Spleen (tissue), 13 donors: ENCODE measurements at places on chromosomes 5 and 9.

GRCh38 chr5:155434681-155435080, 421.1 kb downstream of the KIF4B start:
- peak overlapping the region; percentile 64 for H3K27ac ChIP-seq
- DNase-seq = no peak
- no peaks in the 10 kb centered on the region for H3K36me3 ChIP-seq
- H3K27me3 ChIP-seq = no peaks in the 10 kb centered on the region
- no peak overlapping the region for H3K4me3 ChIP-seq

DNA sequence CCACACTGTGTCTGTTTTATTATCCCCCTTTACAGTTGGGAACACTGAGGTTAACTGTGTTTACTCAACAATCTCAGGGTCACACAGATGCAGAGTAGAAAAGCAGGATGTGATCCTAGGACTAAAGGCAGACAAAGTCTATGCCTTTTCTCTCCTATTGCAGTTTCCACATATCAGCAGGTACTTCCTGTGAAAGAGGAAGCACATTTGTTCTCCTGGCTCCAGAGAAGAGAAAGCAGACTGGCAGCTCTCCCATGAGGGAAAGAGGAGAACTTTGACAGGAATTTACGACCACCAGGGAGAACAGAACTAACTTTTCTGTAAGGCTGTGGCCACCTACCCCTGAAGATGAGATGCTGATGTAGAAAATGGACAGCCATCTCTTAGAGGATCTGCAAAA, 84.2 kb upstream of the TNC start:
- peaks cover 22% of the 10 kb centered on the region for H3K4me1 ChIP-seq
- DNase-seq = no peak
- no peak overlapping the region for H3K4me3 ChIP-seq
- peak overlapping the region; percentile 35 for H3K27ac ChIP-seq
- H3K36me3 ChIP-seq = no peaks in the 10 kb centered on the region
- H3K27me3 ChIP-seq = no peaks in the 10 kb centered on the region

- no peaks in the 10 kb centered on the region for H3K27me3 ChIP-seq
- H3K4me1 ChIP-seq = peaks cover 72% of the 10 kb centered on the region
- DNase-seq = peak; percentile 61
- H3K27ac ChIP-seq = peak overlapping the region; percentile 76
Measured at GRCh38 chr9:113559834-113560800, 96.6 kb downstream of the RGS3 start.

- H3K36me3 ChIP-seq = peaks cover 21% of the 10 kb centered on the region
- no peak overlapping the region for H3K4me3 ChIP-seq
- peaks cover 100% of the 10 kb centered on the region for H3K4me1 ChIP-seq
- peak overlapping the region; percentile 93 for H3K27ac ChIP-seq
- peak; percentile 95 for DNase-seq
- H3K27me3 ChIP-seq = no peaks in the 10 kb centered on the region
Measured at GRCh38 chr5:132426525-132427138, 57.1 kb downstream of the SLC22A5 start.

DNA sequence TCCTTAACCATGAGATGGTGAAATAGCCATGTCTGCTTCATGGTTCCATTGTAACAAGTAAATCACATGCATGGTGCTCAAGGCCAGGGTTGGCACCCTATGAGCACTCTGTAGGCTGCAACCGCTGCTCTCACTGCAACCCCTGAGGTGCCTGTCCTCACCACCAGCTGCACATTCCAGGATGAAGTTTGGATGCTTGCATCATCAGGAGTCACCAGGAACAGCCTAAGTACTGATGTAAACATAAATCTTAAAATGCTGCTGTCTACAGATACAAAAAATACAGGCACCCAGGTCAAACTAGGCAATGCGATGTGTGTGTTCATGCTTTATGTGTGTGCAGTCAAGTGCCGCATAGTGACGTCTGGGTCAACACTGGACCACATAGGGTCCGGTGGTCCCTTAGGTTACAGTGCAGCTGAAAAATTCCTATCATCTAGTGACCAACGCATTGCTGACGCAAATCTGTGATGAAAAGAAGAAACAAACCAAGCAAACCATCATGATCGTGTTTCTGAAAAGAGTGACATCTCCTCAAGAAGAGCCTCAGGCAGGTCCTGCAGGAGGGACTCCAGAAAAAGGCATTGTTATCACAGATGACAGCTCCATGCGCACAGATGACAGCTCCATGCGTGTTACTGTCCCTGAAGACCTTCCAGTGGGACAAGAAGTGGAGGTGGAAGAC, 234.8 kb downstream of the AUH start:
- no peaks in the 10 kb centered on the region for H3K27me3 ChIP-seq
- DNase-seq = no peak
- H3K4me1 ChIP-seq = no peaks in the 10 kb centered on the region
- H3K27ac ChIP-seq = no peak overlapping the region
- H3K4me3 ChIP-seq = no peak overlapping the region

DNA sequence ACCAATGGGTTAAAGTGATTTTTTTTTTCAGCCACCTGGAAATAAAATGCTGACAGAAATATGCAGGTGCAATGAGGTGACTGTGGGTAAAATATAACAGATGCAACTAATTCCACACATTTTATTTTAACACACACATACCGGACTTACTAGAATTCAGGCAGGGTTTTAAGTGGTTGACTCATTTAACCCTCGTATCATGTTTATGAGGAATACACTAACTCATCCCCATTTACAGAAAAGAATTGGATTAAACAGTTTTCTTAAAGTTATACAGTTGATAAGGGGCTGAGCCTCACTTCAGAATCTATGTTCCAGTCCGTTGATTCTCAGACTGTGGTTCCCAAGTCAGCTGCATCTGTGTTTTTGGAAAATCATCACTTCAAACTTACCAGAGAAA, 207.5 kb downstream of the CHSY3 start:
- DNase-seq = no peak
- H3K27ac ChIP-seq = no peak overlapping the region
- no peaks in the 10 kb centered on the region for H3K36me3 ChIP-seq
- H3K4me3 ChIP-seq = no peak overlapping the region

DNA sequence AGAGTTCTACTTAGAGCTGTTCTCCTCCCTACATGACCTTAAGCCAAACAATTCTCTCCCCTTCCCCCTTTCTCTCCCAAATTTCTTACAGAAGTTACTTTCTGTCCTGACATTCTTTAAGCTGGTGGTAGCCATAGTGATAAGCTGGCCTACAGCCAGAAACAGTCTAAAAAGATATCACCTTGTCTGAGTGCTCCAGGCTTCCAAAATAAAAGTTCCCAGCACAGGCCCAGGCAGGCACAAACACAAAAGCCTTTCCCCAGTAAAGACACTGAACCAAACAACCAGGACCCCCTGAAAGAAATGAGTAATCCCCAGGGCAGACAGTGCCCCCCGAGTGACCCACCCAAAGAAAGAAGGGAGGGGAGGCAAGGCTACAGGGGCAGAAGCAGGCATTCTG, 19.2 kb downstream of the SIL1 start:
- DNase-seq = no peak
- H3K4me1 ChIP-seq = peaks cover 63% of the 10 kb centered on the region
- no peak overlapping the region for H3K4me3 ChIP-seq
- H3K27me3 ChIP-seq = no peaks in the 10 kb centered on the region
- H3K36me3 ChIP-seq = no peaks in the 10 kb centered on the region

- no peaks in the 10 kb centered on the region for H3K36me3 ChIP-seq
- H3K4me3 ChIP-seq = no peak overlapping the region
- no peaks in the 10 kb centered on the region for H3K27me3 ChIP-seq
- DNase-seq = no peak
- H3K4me1 ChIP-seq = no peaks in the 10 kb centered on the region
- no peak overlapping the region for H3K27ac ChIP-seq
Measured at GRCh38 chr5:83363111-83363885, 108.2 kb upstream of the VCAN start.

- H3K36me3 ChIP-seq = no peaks in the 10 kb centered on the region
- no peaks in the 10 kb centered on the region for H3K4me1 ChIP-seq
- no peaks in the 10 kb centered on the region for H3K27me3 ChIP-seq
- no peak overlapping the region for H3K4me3 ChIP-seq
Measured at GRCh38 chr5:27489701-27490100, 451.3 kb upstream of the CDH9 start.
